Upper lobe of left lung (tissue), 6 donors: ENCODE measurements at places on chromosomes 5 and 9. TPM values are rescaled to one million over a fixed set of nuclear protein-coding genes. Genes with fewer than 3 reads are reported as not detected.

DNA sequence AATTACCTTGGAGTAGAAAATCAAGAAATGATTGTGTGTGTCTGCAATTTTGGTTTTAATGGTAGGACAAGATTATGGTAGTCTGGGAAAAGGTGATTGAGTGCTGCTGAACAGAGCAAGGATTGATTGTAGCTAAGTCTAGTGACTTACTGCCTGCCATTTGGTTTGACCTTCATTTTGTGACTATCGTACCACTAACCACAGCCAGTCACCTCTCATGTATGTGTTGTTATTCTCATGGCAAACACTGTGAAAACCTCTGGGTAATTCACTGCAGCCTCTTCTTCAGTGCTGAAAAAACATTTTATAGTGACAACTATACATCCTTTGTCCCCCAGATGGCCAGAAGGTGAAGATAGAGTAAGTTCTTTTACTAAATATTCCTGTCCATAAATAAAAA is 37.5 kb downstream of the CTNNA1 start:
- no peaks in the 10 kb centered on the region for H3K27me3 ChIP-seq
- no peak overlapping the region for H3K27ac ChIP-seq
- no peak overlapping the region for H3K4me3 ChIP-seq
- no peak for DNase-seq
- H3K4me1 ChIP-seq = peaks cover 29% of the 10 kb centered on the region

DNA sequence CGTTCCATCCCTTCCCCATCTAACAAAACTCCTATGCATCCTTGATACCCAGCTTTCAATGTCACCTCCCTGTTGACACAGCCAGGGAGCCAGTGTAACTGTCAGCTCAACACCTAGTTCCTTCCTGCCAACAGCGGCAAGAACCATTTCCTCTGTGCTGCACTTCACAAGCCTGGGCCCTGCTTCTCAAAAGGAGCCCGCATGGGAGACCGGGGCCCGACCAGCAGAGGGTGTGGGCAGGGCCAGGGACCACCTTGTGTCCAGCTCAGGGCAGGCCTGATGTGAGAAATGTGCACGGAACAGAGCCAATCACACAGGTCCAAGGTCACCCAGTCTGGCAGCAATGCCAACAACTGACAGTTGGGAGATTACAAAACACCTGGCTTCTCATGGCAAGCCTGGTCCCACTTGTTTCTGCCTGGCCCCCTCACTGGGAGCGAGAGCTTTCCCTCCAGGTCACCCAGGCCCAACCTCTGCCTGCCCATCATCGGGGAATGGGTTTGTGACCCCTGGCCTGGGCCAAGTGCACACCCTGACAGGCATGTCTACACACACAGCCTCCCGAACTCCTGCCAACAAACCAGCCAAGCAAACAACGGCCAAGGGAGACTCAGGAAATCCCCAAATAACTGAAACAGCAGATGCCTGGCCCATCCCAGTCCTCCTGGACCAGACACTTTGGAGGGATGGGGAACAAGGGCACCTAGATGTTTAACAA is 3.1 kb downstream of the RNF44 start:
- H3K4me3 ChIP-seq = no peak overlapping the region
- no peaks in the 10 kb centered on the region for H3K36me3 ChIP-seq
- peak overlapping the region; percentile 95 for H3K27ac ChIP-seq

DNA sequence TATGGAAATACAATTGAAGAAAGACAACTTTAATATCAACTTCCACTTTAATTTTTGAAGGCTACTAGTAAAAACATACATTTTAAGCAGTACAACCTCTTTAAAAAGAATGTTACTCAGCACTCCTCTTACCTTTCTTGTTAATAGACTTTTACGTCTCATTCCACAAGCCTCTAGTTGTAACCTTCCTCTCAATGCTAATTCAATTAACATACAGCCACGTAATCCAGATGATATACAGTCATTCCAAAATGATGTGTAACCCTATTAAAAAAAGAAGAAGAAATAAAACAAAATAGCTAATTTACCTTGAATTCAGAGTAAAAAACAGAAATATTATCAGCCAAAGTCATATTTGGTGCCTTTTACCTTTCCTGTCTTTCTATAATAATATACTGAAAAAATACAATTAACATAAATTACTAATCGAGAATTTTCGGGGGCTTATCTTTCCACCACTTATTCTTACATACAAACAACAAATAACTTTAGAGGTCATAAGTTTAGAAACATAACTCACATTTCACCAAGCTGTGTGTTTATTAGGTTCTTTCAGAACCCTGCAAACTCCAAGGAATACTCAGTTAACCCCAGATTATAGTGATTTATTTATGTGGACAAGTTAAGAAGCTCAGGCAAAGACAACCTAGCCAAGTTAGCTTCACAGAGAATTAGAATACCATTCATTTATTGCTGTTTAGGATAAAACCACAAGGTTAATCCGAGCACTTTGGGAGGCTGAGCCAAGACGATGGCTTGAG is 30.3 kb downstream of the GOLPH3 start:
- peak overlapping the region; percentile 17 for H3K27ac ChIP-seq
- peaks cover 52% of the 10 kb centered on the region for H3K4me1 ChIP-seq
- H3K4me3 ChIP-seq = no peak overlapping the region

NRARP gene
- 13.0 TPM for total RNA-seq

DNA sequence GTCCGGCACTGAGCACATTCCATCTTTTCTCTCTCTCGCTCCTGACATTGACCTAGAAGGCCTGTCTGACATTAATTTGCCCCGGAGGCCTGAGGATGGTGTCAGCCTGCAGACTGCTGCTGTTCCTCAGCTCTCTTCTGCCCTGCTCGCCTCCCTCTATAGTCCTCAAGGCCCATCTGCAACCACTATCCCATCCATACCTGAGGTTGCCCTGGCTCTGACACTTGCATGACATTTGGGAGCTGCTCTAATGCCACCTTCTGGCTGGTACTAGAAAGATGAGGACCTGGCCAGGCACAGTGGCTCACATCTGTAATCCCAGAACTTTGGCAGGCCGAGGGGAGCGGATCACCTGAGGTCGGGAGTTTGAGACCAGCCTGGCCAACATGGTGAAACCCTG is 38.6 kb upstream of the GGTA1 start:
- H3K27ac ChIP-seq = no peak overlapping the region
- H3K36me3 ChIP-seq = no peaks in the 10 kb centered on the region

- DNase-seq = no peak
- H3K4me1 ChIP-seq = peaks cover 29% of the 10 kb centered on the region
- H3K27ac ChIP-seq = peak overlapping the region; percentile 89
Observed at GRCh38 chr5:140630292-140631035, 2.5 kb downstream of the CD14 start.

PKD2L2 gene
- total RNA-seq = not detected

GRCh38 chr9:100379862-100380261 is 27.1 kb upstream of the TEX10 start:
- no peak overlapping the region for H3K27ac ChIP-seq
- H3K4me3 ChIP-seq = no peak overlapping the region
- H3K27me3 ChIP-seq = no peaks in the 10 kb centered on the region
- H3K36me3 ChIP-seq = no peaks in the 10 kb centered on the region
- no peaks in the 10 kb centered on the region for H3K4me1 ChIP-seq
- DNase-seq = no peak

GRCh38 chr5:82802954-82803353 is 274.2 kb downstream of the TMEM167A start:
- H3K4me1 ChIP-seq = no peaks in the 10 kb centered on the region
- no peak overlapping the region for H3K27ac ChIP-seq
- H3K4me3 ChIP-seq = no peak overlapping the region
- no peaks in the 10 kb centered on the region for H3K36me3 ChIP-seq
- H3K27me3 ChIP-seq = no peaks in the 10 kb centered on the region
- no peak for DNase-seq
